ENCODE measurements at places on chromosomes 11 and 22. TPM values are rescaled to one million over a fixed set of nuclear protein-coding genes. Genes with fewer than 3 reads are reported as not detected.

GRCh38 chr22:48496226-48496845 lies 1331.3 kb downstream of the BRD1 start:
- no peak for DNase-seq

GRCh38 chr11:78192911-78193351 lies 4.2 kb downstream of the USP35 start:
- no peak for DNase-seq

DNA sequence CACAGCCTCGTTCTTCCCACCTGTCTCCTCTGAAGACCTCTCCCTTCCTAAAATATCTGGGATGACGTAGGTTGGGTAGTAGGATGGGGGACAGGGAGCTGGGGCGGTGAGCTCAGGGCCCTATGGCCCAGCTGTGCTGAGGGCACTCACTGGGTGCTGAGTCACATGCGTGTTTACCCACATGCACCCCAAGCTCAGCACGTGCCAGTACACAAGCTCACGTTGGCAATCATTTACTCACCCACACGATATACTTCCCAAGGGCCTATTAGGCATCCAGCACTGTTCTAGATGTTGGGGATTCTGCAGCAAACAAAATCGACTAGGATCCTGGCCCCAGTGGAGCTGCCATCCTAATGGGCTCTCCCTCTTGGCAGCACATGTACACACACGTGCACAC lies 28.7 kb downstream of the ARAP1 start:
- DNase-seq, result no peak

GRCh38 chr11:74754507-74755252 lies 6.0 kb downstream of the RNF169 start:
- no peak for DNase-seq

- DNase-seq, result no peak
These were observed 22.2 kb downstream of the CTTN start for GRCh38 chr11:70420496-70420895.

DNA sequence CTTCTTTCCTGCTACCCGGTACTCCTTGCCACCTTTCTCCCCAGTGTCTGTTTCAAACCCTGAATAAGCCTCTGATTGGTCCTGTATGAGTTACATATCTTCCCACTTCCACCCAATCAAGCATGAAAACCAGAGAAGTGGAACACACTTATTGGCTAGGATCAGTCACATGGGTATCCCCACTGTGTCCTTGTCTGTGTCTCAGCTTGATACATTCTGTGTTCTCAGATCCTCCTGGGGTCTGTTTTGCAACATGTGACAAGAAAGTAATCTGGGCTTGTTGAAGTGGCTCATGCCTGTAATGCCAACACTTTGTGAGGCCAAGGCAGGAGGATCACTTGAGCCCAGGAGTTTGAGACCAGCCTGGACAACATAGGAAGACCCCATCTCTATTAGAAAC lies 23.9 kb downstream of the MCHR1 start:
- DNase-seq, result no peak

- no peak for DNase-seq
These were observed 3.9 kb upstream of the PRG2 start for GRCh38 chr11:57394203-57394965.

The APLNR gene
- 1.8 TPM for total RNA-seq

DNA sequence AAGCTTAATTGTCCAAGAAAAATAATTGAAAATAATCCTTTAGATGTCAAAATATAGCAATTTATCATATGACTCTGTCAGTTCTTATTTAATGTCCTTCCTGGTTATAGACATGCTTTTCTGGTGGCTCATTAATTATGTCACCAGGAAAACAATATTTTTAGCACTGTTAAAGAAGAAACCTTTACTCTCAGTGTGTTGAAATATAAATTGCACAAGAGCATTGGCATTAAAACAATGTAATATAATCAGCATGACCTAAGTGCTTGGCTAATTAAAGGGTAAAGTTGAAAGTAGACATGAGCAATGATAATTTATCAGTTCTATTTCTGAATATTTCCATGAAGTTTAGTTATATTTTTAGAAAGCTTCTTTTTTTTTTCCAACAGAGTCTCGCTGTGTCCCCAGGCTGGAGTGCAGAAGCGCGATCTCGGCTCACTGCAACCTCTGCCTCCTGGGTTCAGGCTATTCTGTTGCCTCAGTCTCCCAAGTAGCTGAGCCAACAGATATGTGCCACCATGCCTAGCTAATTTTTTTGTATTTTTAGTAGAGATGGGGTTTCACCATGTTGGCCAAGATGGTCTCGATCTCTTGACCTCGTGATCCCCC lies 232.3 kb downstream of the JRKL start:
- no peak for DNase-seq

DNA sequence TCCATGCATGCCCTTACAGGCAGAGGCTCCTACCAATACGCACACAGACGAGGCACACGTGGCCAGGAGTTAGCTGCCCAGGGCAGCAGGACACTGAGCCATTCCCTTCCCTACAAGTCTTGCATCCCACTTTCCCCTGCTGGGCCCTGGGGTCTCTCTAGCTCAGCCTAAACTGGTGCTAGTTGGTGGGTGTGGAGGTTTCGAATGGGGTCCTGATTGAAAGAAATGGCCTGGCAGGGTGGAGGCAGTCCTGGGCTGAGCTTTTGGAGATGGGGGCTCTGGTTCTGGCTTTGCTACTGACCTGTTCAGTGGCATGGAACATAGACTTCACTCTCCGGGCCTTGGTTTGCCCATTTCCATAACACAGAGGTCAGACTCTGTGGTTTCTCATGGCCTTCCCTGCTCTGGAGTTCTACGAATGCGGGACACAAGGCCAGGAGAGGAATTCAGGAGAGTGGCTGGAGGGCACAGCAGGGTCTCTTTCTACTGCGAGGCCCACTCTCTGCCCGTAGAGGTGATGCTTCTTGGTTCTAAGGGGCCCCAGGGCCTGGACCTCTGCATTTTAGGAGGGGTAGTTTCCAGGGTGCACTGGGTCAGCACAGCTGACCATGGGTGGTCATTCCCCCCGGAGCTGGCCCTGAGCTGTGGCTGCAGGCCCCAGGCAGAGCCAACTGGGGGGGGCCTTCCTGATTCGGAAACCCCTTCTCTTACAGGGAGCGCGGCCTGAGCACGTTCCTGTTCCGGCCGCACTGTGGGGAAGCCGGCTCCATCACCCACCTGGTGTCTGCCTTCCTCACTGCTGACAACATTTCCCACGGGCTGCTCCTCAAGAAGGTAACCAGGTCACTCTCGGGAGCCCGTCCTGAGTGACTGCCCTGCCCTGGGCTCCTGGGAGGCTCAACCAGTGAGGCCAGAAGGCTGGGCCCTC lies 40.0 kb downstream of the RNF141 start:
- DNase-seq, result no peak

The TST gene
- total RNA-seq, result 26.9 TPM

- DNase-seq, result no peak
These were observed 81.6 kb upstream of the SEPTIN5 start for GRCh38 chr22:19632668-19633148.

DNA sequence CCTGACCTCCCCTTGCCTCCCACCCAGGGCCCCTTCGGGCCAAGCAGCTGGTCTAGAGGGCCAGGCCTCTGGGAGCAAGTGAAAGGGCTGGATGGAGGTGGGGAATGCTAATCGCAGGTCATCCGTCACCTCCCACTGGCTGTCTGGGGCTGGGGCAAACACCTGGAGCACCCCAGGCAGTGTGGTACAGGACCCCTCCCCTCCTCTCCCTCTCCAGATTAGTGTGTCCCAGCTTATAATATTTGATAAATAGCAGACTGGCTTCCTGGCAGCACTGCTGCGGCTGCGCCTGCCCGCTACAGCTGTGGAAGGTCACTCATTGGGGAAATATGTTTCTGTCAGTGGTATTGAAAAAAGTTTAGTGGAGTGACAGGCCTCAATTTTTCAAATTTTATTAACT lies 90.7 kb upstream of the PHOX2A start:
- no peak for DNase-seq

- no peak for DNase-seq
These were observed 18.8 kb upstream of the MS4A8 start for GRCh38 chr11:60680455-60681119.

The GPR83 gene
- total RNA-seq, result not detected

DNA sequence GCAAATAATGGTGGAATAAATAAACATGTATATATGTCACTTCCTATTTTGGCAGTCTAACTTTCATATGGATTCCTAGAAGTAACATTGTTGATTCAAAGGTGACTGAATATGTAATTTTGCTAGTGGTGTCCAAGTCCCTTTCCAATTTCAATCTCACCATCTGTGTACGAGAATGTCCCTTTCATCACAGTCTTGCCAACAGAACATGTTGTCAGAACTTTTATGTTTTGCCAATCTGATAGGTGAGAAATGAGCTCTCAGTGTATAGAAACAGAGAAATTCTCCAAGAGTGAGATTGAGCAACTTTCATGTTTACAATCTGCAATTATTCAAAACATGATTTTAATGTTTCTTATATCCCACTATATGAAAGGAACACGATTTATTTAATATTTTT lies 167.5 kb downstream of the CNTN5 start:
- DNase-seq, result no peak

The SART1 gene
- total RNA-seq, result 32.5 TPM

DNA sequence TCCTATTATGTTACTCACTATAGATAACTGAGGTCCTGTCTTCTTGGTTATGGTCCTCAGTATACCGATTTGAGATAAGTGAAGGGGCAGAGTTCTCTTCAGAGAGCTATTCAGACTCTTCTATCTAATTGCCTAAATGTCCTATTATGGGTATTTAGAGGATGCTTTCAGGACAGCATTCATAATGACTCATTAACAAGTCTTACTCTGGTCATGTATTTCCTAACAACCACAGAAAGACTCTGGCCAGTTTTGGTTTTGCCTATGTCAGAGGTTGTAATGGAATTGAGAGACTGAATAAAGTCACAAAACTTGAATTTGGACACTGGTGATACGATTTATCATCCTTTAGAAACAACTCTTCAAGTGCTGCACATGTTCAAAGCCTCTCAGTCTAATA lies 1233.0 kb downstream of the JRKL start:
- DNase-seq, result no peak

GRCh38 chr22:30763815-30764673 lies 69.4 kb downstream of the OSBP2 start:
- DNase-seq, result no peak

DNA sequence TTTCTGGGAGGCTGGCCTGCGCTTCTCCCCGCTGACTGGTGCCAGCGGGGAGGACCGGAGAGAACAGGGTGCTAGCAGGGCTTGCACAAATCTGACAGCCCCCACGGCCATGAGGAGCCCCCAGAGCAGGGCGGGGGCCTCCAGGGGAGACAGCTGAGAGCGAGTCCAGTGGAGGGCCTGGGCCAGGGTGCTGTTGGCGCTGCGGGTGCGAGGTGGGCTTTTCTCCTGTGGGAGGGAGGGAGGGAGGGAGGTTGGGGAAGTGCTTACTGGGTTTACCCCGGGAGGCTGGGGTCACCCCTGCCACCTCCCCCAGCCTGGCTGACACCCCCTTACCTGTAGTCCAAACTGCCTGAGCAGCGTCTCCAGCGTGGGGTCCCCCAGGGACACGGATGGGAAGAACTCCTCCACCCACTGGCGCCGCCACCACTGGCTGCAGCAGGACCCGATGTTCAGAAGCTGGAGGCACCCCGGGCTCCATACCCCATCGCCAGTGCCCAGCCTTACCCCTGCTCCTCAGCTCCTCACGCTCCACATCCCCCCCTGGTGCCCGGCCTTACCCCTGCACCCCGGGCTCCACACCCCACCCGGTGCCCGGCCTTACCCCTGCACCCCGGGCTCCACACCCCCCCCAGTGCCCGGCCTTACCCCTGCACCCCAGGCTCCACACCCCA lies 3.9 kb downstream of the LMF2 start:
- DNase-seq, result no peak

DNA sequence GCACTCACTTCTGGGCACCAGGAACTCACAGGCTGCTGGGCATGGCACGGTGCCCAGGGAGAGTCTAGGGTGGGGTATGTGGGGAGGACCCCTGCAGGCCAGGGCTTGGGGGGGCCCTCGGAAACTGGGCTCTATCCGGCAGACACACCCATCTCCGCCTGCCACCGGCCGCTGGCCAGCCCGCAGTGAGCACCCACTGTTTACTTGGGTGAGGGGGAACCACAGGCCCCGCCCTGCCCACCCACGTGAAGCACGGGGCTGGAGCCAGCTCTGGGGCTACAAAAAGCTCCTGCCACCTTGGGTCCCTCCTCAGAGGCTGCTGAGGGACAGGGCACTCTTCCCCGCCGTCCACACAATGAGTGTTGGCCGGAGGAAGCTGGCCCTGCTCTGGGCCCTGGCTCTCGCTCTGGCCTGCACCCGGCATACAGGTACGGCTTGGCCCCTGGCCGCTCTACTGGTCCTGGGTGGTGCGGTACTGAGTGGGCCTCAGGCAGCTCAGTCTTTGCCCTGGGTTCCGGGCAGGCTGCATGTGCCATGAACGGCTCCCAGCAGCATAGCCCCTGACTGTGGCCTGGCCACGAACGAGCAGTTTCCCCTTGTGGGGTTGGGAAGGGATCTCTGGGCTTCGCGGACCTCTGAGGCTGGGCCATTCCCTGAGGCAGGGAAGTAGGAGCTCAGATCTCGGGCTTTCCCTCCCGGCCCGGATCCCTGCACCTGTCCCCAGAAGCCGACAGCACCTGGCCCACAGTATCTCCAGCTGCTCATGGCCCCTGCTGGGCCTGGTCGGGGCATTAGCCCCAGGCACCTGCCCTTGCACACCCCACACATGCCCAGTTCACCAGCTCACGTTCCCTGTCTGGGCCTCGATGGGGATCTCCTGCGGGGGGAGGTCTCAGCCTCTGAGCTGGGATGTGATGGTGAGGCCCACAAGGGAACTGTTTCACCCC lies at the start of gene MUC5AC:
Gene MUC5AC, plus strand, starts transcription at position 309 of the 947 bp plus-strand sequence. Its CDS starts 47 bp downstream, at position 356.
- no peak for DNase-seq

DNA sequence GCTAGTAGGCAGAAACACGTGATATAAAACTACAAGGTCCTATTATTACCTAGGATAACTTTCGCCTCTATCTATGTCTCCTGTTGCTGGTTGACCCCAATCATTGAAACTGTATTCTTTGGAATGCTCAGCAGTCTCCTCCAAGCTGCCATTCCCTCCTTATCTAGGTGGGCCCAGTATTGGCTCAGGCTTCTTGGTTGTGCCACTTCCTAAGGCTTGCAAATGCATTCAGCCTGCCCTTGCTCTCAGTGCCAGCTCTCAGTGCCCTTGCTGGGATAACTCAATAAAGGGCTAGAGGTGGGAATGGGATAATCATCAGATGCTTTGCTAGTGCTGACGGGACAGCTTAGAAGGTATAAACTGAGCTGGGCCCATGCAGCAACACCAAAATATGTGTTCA lies 13.6 kb downstream of the CD44 start:
- DNase-seq, result no peak

DNA sequence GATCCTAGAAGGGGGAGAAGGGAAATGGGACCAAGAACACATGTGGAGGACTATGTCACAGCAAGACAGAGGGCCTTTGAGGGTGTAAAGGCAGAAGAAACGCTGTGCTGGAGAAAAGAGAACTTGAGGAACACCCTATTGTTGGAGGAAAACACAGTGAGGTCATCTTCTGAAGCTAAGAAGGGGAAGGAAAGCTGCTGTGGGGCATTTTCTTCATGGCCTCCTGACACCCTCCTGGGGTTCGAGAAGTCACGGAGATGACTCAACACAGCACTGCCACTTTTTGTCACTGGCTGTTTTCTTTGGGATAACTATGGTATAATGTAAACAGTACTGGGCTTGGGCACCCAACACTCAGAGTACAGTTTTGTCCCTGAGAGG lies 492.6 kb upstream of the CADM1 start:
- no peak for DNase-seq

GRCh38 chr11:60919956-60920355 lies 4.3 kb upstream of the TMEM132A start:
- DNase-seq, result no peak

The OSM gene
- 27.1 TPM for total RNA-seq

Data from thoracic aorta (tissue), 2 donors.